Activated T-helper 2 cell treated with anti-CD3 and anti-CD28 coated beads, Interferon-gamma antibody, Interleukin-2, Interleukin-4, amounts not matched to agents 10 μg/mL and 5 μg/mL and 100 μg/mL, durations not matched to agents 14 hours and 24 hours and 36 hours (primary cell): ENCODE measurements at places on chromosomes 1 and 21.

- peak; percentile 45 for DNase-seq
Measured at GRCh38 chr1:223189903-223190724, 47.1 kb upstream of the TLR5 start.

- DNase-seq: no peak
Measured at GRCh38 chr1:55213151-55213884, 1.8 kb downstream of the USP24 start.

GRCh38 chr1:234920843-234921140 lies 207.8 kb downstream of the TOMM20 start:
- no peak for DNase-seq

DNA sequence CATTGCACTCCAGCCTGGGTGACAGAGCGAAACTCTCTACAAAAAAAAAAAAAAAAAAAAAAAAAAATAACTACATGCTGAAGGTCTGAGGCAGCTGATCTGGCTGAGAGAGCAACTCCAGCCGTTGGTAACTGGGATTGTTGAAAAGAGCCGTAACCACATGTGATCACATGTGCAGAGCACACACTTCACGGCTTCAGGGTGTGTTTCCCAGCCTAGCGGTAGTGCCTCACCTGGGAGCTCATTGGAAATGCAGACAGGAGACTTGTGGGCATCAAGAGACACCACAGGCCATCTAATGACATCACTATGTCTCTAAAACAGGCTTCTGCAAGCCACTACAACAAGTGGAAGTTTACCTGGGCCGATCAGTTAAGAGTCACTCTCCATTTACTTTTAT lies 11.8 kb upstream of the OTUD7B start:
- no peak for DNase-seq

DNA sequence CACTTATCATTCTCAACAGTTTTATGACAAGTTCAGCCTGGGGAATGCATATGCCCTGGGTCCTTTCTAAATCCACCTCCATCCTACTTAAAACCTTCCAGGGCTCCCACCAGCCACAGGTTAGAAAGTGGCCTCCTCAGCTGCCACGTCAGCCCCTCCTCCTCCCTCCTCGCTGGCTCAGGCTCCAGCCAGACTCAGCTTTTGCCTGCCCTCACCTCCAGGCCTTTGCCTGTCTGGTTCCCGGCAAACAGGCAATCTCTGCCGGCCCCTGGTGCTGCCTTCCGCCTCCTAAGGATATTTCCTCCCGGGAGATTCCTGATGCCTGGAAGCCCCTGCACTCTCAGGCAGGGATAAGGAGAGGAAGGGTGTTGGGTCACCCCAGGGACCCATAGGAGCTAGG lies 9.5 kb downstream of the RHBG start:
- DNase-seq: no peak

DNA sequence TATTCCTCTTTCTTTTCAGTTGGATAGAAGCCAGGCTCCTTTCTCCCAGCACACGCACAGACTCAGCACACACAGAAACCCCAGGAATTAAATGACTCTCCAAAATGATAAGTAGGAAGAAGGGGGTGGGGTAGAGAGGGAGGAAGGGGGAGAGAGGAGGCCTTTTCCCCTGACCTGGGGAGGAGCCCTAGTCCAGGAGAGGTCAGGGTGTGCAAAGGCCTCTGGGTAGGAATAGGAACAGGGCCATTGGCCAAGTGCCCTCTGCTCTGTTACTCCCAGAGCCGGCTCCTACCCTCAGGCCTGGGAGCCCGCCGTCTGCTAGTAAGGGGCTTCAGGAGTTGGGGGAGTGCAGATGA lies 35.6 kb upstream of the PUM1 start:
- DNase-seq: no peak

GRCh38 chr21:44865561-44866280 lies 7.8 kb downstream of the PTTG1IP start:
- DNase-seq: no peak

DNA sequence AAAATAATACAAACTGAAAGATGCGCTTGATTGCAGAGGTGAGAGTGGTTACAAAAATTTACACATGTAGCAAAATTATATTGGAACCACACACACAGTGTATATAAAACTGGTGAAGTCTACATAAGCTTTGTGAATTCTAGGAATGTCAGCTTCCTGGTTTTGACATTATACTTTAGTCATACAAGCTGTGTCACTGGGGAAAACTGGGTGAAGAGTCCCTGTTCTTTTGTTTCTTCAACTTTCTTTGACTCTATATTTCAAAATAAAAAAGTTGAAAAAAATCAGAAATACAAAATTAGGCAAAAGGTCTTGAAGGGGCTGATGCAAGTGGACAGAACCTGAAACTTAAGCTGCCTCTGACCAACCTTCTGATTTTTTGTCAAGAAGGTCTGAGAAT lies 3.0 kb downstream of the C1QC start:
- DNase-seq: no peak

- no peak for DNase-seq
Measured at GRCh38 chr1:217164403-217164802, 441.2 kb upstream of the ESRRG start.

DNA sequence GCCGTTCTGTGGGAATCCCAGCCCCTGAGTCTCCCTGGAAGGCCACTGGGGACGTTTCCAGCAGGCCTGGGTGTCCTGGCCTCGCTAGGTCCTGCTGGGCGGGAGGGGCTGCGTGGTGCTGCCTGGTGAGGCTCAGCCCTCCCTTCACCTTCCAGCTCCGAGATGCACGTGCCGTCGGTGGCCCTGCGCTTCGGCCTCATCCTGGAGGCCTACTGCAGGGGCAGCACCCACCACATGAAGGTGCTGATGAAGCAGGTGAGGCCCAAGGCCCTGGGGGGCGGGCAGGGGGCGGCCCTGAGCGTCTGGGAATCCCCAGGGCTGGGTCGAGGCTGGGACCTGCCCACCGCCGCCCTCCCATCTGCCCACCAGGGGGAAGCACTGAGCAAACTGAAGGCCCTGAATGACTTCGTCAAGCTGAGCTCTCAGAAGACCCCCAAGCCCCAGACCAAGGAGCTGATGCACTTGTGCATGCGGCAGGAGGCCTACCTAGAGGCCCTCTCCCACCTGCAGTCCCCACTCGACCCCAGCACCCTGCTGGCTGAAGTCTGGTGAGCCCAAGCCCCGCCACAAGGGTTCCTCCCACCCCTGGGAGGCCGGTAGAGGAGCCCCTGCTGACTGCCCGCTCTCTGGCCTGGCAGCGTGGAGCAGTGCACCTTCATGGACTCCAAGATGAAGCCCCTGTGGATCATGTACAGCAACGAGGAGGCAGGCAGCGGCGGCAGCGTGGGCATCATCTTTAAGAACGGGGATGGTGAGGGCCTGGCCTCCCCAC lies 70.3 kb downstream of the PIK3CD start:
- peak; percentile 57 for DNase-seq

GRCh38 chr21:43188181-43188580 lies 19.4 kb downstream of the CRYAA start:
- no peak for DNase-seq

GRCh38 chr1:174584071-174584470 lies 136.3 kb downstream of the GPR52 start:
- no peak for DNase-seq

GRCh38 chr1:56803561-56804156 lies 15.5 kb downstream of the FYB2 start:
- DNase-seq: no peak

DNA sequence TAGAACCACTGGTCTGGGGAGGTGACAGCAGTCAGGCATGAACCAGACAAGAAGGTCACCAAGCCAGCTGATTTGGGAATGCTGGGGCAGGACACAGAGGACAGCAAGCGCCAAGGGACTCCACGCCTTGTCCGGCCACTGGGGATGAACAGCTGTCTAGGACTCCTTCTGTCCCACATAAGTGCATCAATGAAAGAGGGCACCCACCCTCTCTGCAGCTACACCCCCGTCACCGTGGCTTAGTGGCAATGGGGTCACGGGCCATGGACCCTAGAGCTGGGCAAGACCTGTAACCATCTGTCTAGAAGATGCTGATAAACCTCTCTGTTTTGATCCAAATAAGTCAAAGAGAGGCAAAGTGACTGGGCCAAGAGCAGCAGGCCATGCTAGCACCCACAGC lies 16.8 kb downstream of the UBE2G2 start:
- DNase-seq: no peak

- no peak for DNase-seq
Measured at GRCh38 chr1:58997637-58998036, 213.8 kb upstream of the JUN start.

GRCh38 chr1:239817276-239817675 lies 274.4 kb upstream of the FMN2 start:
- DNase-seq: no peak

GRCh38 chr1:38268226-38268625 lies 221.6 kb upstream of the POU3F1 start:
- no peak for DNase-seq

GRCh38 chr1:152398812-152399698 lies 15.0 kb downstream of the CRNN start:
- no peak for DNase-seq

GRCh38 chr1:225739542-225740107 lies 38.0 kb upstream of the SRP9 start:
- DNase-seq: no peak

DNA sequence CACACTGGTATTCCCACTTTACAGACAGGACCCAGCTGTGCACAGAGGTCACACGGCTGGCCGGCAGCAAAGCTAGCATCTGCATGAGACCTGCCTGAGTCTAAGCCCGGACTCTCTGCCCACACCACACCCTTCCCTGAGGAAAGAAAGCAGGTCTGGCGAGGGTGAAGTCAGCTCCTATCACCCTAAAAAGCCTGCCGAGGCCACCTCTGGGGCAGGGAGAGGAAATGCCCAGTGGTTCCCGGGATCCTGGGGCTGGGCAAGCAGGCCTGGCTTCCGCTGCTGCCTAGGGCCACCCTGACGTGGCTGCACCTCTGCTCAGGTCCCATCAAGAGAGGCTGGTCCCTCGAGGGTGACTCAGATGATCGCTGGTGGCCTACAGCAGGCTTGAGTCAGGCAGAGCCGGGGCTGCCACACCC lies 42.2 kb downstream of the RAP1GAP start:
- DNase-seq: no peak

GRCh38 chr1:145690587-145691558 lies 16.3 kb downstream of the PDZK1 start:
- DNase-seq: peak; percentile 47

GRCh38 chr1:201719812-201720521 lies 109.0 kb upstream of the IPO9 start:
- no peak for DNase-seq
